CD8-positive, alpha-beta memory T cell (primary cell): ENCODE measurements at places on chromosomes 16 and 17.

DNA sequence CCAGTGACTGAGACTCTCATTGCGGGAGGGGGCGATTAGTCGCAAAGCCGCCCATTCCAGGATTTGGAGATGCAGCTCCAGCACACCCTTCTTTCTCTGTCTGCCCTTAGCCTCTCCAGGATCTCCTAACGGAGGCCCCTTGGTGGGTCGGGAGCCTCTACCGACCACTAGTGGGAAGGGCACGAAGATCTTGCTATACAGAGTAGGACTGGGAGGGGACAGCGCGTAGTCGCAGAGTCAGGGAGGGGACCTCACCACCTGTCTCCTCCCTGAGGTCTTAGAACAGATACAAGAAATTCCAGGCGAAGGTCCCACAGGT is 588 bp upstream of the SMTNL2 start:
- DNase-seq = no peak

GRCh38 chr16:89123001-89123830 is 29.6 kb downstream of the ACSF3 start:
- no peak for DNase-seq

DNA sequence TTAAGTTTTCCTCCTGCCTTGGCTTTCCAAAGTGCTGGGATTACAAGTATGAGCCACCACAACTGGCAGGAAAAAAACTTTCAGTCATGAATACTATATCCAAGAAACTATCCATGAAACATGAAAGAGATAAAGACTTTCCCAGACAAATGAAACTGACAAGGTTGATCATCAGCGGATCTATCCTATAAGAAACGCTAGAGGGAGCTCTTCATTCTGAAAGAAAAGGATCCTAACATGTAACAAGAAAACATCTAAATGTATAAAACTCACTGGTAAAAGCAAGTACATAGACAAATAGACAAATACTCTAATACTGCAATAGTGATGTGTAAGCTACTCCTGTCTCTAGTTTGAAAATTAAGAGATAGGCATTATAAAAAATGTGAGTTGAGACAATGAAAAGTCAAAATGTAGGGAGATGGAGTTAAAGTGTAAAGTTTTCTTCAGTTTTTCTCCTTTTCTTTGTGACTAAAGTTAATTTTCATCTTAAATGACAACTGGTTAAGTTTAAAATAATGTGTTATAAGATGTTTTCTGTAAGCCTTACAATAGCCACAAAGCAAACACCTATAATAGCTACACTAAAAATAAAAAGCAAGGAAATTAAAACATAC is 79.6 kb upstream of the TEKT1 start:
- no peak for DNase-seq

DNA sequence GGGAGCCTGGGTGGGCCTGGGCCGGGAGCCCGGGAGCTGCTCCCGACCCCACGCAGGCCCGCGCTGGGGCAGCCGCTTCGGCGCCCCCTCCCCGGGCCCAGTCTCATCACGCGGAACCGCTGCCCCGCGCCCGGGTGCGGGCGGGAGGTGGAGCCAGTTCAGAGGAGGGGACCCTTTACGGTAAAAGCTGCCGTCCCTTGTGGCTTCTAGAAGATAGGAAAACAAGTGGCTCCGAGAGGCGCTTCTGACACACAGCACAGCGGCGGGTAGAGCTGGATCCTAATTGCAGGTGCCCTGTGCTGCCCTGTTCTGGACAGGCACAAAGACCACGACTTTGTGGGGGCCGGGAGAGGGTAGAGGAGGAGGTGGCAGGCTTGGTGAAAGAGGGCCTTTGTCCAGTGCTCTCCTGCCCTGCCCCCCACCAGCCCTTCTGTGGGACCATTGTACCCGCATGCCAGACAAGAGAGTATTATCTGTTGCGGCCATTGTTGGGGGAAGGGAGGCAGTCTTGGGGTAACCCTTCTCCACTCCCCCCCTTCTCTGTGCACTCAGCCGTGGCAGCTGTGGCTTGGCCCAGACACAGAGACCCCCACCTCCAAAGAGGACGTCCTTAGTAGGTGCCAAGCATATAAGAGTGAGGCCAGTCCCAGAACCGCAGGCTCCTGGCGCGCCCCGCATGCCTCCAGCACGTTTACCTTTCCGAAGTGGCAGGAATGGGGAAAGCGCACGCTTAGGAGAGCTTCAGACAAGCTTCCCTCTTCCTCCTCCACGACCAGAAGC is 736 bp downstream of the CNP start:
- no peak for DNase-seq

DNA sequence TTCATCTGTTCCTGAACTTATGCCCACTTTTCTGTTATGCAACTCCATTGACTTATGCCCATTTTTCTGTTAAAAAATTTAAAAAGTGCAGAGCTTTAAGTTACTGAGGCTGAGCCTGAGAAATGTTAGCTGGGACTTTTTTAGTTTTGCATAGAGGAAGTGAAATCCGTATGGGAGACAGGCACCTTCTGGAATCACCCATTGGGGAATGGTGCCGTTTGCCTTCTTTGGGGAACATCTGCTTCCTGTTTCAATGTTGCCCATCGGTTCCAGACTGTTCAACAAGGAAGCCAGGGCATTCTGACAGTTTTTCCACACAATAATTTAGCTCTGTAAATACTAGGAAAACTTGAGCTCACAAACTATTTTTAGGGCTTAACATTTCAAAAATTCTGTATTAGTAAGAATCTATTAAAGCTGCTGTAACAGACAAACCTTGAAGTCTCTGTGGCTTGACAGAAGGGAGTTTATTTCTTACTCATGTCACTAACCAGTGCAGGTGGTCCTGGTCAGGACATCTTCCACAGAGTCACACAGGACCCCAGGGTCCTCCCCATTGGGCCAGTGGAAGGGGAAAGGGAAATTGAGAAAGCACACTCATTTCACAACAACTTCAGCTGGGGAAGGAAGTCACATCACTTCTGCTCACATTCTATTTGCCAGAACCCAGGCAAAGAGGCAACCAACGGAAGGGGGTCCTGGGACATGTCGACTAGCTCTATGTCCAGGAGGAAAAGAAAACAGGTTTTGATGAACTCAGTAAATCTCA is 17.2 kb downstream of the PRKCB start:
- no peak for DNase-seq

DNA sequence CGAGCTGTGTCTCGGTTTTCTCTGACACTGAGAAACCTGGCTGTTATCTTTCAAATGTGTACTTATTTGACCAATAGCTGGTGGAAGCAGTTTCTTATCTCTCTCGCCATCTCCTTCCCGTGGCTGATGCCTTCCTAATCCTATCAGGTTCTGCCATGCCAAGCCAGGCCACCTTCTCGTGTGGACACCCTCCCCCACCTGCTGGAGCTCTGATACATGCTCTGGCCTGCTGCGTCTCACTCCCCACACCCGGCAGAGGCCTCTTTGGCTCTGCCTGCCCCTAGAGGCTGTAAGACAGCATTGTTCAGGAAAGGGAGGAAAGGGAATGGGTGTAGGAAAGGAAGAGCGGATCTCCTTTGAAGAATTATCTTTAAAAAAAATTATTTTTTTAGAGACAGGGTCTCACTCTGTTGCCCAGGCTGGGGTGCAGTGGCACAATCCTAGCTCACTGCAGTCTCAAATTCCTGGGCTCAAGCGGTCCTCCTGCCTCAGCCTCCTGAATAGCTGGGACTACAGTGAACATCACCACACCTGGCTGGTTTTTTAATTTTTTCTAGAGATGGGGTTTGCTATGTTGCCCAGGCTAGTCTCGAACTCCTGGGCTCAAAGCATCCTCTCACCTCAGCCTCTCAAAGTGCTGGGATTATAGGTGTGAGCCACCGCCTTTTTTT is 7.5 kb upstream of the ARMC5 start:
- DNase-seq = no peak

- DNase-seq = no peak
Measured at GRCh38 chr16:75787440-75787839, 61.1 kb upstream of the CPHXL start.

- DNase-seq = no peak
Measured at GRCh38 chr16:57316390-57317017, 32.0 kb upstream of the PLLP start.

GRCh38 chr17:82636626-82637598 is 11.3 kb downstream of the WDR45B start:
- DNase-seq = no peak
